ENCODE measurements at places on chromosomes 5 and 9. TPM values are rescaled to one million over a fixed set of nuclear protein-coding genes. Genes with fewer than 3 reads are reported as not detected.
A peak's percentile ranks its signal among the peaks of the same experiment; 100 is the strongest.

DNA sequence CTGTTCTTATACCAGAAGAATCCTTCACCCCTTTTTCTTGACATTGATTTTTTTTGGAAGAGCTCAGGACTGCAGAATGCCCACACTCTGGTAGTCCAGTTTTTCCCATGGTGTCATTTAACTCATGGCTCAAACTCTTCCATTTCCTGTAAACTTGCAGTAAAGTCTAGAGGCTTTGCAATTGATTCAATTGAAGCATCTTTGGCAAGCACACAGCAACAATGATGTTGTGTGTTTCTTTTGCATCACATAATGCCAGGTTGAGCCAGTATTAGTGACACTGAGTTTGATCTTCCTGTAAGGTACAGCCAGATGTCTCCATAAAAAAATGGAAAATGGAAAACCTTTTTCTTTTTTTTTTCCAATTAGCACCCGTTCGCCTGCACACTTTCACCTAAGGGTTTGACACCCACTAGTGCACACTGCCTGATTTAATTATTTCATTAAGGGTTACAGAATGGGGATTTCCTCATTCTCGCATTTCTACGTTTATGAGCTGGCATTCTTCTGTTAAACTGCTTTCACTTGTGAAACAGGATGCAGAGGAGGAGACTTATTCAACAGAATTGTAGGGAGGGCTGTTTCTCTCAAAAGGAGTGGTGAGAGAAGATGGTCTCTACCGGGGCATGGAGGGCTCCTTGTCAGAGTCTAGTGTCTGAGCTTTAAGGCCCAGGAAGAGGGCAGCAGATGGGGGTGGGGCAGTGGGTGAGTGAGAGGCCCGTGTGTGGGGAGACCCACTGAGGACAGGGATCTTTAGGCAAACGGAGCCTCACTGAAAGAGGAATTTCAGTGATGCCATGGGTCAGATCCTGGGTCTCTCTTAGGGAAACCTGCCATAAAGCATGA is 2.2 kb upstream of the S1PR3 start:
- DNase-seq: no peak

The DIRAS2 gene
- 0.11 TPM for total RNA-seq

DNA sequence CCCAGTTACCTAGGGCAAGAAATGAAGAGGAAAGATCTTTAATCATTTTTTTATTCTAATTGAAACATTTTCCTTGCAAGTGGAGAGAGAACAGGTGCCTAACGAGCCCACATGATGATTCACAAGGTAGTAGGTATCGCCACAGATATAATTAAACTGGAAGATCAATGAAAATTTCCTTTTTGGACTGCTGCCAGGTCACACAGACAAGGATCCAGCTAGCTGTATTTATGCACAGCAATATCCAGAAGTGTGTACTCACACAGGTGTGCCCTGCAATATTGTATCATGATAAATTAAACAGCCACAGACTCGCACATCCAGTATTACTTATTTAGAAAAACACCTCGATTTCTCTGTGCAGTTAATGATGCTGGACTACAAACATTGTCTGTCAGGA is 294.0 kb upstream of the SMARCA2 start:
- no peak for DNase-seq

- peak; percentile 58 for DNase-seq
Observed at GRCh38 chr5:55484531-55484930, 50.2 kb downstream of the PLPP1 start.

GRCh38 chr9:882416-882924 is 41.0 kb downstream of the DMRT1 start:
- no peak for DNase-seq
